ENCODE measurements at places on chromosomes 16 and 17.

GRCh38 chr17:8204761-8205555 lies 5.4 kb downstream of the AURKB start:
- DNase-seq, result no peak

- DNase-seq, result no peak
Measured at GRCh38 chr17:50841277-50841948, 6.0 kb downstream of the WFIKKN2 start.

DNA sequence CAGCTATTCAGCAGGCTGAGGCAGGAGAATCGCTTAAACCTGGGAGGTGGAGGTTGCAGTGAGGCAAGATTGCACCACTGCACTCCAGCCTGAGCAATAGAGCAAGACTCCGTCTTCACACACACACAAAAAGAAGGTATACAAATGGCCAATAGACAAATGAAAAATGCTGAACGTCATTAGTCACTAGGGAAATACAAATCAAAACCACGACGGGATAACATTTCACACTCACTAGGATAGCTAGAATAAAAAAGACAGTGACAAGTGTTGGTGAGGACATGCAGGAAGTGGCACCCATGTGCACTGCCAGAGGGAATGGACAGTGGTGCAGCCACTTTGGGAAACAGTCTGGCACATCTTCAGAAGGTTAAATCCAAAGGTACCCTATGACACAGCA lies 172.9 kb downstream of the FTO start:
- no peak for DNase-seq

DNA sequence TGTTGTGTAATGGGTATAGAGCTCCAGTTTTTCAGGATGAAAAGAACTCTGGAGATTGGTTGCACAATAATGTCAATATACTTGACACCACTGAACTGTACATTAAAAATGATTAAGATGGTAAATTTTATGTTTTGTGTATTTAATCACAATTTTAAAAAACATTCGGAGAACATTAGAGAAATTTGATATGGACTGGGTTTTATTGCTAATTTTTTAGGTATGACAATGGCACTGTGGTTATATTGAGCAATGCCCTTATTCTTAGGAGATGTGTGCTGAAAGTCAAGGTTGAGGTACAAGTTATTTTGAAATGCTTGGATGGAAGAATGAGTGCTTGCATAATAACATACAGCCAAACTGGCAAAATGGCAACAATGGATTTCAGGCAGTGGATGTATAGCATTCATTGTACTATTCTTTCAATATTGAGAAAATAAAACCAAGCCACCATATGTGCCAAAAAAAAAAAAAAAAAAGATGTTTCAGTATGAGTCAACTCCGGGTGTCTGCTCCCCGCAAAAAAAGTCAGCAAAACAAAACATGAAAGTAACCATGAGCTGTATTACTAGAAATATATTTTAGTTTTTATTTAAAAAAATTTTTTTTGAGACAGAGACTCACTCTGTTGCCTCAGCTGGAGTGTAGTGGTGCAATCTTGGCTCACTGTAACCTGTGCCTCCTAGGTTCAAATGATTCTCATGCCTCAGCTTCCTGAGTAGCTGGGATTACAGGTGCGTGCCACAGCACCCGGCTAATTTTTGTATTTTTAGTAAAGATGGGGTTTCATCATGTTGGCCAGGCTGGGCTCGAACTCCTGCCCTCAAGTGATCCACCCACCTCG lies 19.8 kb downstream of the HOXB1 start:
- DNase-seq, result no peak

DNA sequence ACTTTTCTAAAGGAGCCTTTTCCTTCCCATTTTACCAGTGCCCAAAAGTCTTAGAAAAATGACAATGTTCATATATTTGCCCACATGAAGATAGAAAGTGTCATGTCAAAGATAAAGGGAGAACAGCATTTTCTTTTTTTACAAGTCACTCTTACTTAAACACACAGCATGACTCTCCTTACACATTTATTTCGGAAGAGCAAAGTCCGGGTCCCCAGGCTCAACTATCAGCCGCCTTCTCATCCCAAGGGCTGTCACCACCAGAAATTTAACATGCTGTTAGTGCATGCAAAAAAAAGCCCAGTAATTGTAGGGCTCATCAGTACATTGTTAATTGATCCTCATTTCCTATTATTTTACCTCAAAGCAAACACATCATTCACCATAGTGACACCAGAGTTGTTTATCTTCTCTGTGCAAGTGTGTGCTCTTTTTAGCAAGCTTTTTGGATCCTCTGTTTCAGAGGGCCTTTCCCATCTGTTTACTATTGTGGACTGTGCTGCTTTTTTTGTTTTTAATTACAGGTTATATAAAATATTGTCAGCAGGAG lies 560.3 kb downstream of the WWOX start:
- no peak for DNase-seq

- no peak for DNase-seq
Measured at GRCh38 chr16:84096447-84097005, 20.2 kb downstream of the MBTPS1 start.

DNA sequence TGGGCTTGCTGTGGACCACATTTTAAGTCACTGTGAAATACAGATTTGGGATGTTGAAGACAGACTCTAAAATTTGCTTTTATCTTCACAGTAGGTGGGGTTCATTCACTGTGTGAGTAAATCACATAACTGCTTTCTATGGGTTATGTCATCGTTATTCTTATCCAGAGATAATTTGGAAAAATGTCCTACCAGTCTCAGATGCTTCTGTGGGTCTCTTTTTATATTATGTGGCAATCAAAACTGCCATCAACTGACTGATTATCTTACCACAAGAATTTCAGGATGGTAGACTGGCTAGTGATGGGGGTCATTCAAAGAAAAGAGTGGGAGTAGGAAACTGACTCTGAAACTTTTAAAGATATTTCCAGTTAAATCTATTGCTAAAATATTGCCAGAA lies 3.1 kb downstream of the HSBP1 start:
- no peak for DNase-seq

GRCh38 chr17:9204637-9205329 lies 183.5 kb downstream of the NTN1 start:
- no peak for DNase-seq

- DNase-seq, result no peak
Measured at GRCh38 chr17:46121165-46121764, 72.0 kb downstream of the KANSL1 start.

DNA sequence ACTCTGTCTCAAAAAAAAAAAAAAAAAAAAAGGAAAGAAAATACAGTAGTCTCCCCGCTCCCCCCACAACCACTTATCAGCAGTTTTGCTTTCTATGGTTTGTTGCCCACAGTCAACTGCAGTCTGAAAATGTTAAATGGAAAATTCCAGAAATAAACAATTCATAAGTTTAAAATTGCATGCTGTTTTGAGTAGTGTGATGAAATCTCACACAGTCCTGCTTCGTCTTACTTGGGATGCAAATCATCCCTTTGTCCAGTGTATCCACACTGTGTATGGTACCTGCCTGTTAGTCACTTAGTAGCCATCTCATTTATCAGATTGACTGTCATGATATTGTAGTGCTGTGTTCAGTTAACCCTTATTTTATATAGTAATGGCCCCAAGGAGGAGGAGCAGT lies 41.5 kb downstream of the NF1 start:
- DNase-seq, result no peak

- DNase-seq, result no peak
Measured at GRCh38 chr16:30000735-30001631, 4.9 kb downstream of the INO80E start.

GRCh38 chr16:9395958-9396359 lies 304.5 kb downstream of the HAPSTR1 start:
- DNase-seq, result no peak

DNA sequence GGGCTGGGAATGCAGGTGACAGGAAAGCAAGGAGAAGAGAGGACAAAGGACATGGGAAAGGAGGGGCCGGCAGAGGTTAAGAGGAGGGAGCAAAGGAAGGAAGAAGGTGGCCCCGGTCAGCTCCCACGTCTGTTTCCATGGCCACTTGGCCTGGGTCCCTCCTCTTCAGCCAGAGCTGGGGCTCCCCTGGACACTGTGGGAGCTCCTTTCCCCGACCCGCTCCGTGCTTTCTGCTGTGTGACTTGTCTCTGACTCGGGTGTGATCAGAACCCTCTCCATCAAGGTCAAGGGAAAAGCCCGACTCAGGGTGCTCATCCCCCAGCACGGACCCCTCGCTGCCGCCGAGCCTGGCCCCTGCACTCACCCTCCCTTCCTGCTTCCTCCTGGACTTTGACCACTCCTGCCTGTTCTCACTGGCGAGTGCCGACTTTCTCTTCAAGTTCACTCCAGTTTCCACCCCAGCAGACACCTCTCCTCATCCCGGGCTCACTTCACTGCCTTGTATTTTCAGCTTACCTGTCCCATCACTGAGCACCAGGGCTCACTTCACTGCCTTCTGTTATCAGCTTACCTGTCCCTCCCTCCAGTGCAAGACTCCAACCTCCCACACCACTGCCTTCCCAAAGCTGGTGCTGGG lies 61.2 kb downstream of the MEAK7 start:
- no peak for DNase-seq

- no peak for DNase-seq
Measured at GRCh38 chr17:10352893-10353292, 19.9 kb downstream of the MYH13 start.

DNA sequence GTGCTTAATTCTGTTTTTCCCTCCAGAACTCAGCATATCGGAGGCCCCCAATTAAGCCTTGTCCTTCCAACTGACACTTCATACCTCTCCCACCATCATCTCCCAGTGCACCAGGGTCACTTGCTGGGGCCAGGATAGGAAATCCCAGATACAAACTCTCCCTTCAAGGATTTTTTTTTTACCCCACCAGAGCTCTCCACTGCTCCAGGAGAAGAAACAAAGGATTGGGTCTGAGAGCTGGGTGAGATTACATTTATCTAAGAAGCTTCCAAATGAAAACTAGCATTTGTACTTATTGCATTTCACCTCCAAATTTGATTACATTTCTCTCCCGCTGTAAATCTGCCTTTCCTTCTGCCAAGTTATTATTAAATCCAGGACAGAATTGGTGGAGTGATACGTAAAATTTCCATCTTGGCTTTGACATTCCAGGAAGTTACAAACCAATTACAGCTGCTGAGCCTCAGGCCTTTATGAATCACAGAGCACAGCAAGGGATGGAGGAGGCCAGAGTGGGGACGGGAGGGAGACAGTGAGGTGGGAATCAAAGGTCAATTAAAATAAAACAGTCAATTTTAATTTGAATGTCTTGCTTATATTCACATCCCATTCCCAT lies 123.5 kb downstream of the USP31 start:
- DNase-seq, result no peak

DNA sequence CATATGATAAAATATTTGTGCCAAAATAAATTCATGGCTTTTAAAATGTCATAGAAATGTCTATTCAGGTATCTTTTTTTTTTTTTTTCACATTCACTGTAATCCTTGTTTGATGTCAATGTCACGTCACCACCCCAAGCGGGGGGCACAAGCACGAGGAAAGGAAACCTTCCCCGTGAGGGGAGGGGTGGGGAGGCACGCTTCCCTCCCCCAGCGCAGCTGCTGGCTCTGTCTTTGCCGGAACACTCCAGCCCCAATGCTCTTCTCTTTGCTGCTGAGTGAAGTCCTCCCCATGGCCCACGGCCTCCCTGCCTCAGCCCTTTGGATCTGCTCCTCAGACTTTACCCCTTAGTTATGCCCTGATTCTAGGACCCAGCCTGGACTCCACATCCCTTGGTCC lies 1.5 kb downstream of the SLC35G3 start:
- DNase-seq, result no peak

DNA sequence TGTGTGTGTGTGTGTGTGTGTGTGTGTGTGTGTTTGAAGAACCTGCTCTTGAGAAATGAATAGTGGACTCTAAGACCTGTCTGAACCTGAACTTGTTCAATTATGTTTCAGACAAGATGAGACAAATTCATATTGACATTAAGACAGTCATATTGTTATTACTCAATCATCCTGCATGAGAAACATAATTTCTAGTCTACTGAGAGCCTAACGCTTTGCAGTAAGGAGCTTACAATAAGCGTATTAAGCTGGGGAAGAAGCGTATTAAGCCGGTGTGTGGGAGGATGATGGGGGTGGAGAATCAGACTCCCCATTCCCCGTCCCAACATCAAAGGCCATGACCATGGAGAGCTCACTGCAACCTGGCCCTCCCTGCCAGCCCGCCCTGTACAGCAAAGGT lies 22.4 kb upstream of the MNT start:
- no peak for DNase-seq

DNA sequence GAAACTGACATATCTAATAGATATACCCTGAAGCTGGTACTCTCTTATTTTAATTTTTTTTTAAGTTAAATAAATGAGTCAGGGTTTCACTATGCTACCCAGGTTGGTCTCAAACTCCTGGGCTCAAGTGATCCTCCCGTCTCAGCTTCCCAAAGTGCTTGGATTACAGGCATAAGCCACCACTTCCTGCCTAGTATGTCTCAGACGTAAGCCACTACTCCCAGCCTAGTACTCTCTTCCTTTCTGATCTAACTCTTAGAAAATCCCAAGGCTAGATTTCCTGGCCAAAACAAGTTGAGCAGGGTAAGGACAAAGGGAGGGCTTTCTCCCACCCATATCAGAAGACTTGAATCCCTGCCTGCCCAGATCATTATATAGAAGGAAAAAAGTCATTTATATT lies 33.7 kb downstream of the HOXB1 start:
- no peak for DNase-seq

GRCh38 chr17:70158180-70158579 lies 11.2 kb upstream of the KCNJ2 start:
- no peak for DNase-seq

GRCh38 chr17:47981462-47981861 lies 10.5 kb downstream of the CDK5RAP3 start:
- DNase-seq, result no peak

DNA sequence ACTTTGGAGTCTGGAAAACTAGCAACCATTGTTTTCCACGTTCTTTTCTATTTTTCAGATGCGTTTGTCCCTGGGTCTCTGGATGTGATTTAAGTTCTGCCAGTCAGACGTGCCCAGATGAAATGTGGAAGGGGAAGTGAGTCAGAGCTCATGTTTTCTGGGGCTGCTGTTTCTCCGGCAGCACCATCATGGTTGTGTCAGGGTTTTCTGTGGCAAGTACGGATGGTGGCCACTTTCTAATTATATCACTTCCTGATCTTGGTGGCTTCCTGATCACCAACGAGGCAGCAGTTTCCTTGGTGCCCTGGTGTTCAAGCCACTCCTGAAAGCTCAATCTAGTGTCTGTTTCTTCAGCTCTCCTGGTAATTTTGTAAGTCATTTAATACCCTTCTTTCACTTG lies 31.4 kb upstream of the PMFBP1 start:
- DNase-seq, result no peak

Data from CD8-positive, alpha-beta memory T cell (primary cell).